Right renal pelvis (tissue), 4 donors: ENCODE measurements at places on chromosomes 12 and 14. TPM values are rescaled to one million over a fixed set of nuclear protein-coding genes. Genes with fewer than 3 reads are reported as not detected.

The RNF212B gene
- polyA plus RNA-seq = 1.7 TPM

DNA sequence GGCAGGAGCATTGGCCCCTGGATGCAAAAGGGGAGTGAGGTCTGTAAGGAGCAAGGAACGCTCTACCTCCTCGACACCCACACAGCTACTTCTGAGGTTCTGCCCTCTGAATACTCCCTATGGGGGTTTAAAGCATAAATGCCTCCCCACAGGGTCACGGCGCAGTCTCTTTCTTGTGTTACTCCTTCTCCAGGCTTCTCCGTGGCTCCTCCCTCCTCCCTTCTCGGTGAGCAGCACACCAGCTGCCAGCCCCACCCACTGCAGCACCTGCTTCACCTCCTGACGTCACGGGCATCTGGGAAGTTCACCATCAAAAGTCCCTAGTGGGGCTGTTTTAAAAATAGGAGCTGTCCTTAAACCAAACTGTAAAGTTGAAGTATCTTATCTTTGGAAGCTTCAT, 67.3 kb downstream of the SPTB start:
- DNase-seq = no peak

The GLT1D1 gene
- 1.7 TPM for polyA plus RNA-seq

The KRT82 gene
- polyA plus RNA-seq = not detected

DNA sequence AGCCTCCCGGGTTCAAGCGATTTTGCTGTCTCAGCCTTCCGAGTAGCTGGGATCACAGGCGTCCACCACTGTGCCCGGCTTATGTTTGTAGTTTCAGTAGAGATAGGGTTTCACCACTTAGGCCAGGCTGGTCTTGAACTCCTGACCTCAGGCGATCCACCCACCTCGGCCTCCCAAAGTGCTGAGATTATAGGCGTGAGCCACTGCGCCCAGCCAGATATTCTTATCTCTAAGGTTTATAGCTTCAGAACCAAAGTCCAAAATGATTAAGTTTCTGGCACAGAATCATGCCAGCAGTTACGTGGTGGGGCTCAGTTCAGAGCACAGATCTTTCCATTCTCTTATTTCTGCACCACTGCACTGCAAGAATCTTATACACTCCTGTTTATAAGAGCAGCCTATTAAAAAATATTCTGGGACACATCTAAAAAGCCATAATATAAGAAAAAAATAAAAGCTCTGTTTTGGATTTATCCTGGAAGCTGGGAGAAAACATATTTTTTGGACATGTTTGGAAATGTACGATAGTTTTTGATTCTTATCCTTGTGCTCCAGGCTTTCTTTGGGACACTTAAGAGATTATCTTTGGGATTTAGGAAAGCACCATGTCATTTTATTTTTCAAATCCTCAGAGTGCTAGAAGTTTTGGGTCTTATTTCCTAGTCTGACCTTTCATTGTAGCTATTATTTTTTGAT, 129.6 kb downstream of the LMNTD1 start:
- DNase-seq = no peak

The IL22 gene
- not detected for polyA plus RNA-seq

GRCh38 chr12:33770652-33771051, 251.6 kb upstream of the ALG10 start:
- DNase-seq = no peak

DNA sequence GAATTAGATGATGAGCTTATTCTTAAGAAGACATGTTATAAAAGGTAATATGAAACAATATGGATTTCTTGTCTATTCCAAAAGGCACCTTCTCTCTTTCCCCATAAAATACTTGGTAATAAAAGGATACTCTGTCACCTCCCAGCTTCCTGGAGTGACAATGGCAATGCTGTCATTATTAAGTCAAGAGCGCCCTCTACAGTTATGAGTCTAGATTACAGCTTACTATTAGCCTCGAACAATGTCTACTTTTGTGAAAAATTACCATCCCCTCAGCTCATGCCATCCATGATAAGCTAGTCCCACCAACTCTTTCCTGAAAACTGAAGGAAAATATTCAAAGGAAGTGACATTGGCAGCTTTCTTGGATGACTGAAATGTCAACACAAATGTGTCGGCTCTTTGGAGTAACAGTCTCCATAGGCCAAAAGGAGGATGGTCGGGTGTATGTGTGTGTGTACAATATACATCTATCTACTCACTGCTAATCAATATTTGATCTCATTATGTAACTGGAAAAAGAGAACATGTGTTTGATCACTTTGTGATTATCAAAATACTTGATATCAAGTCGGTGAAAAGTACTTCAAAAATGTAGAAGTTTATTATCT, 48.7 kb upstream of the CDKN3 start:
- no peak for DNase-seq

The CLEC2B gene
- 2.9 TPM for polyA plus RNA-seq

GRCh38 chr12:77315407-77315806, 250.0 kb upstream of the E2F7 start:
- no peak for DNase-seq

DNA sequence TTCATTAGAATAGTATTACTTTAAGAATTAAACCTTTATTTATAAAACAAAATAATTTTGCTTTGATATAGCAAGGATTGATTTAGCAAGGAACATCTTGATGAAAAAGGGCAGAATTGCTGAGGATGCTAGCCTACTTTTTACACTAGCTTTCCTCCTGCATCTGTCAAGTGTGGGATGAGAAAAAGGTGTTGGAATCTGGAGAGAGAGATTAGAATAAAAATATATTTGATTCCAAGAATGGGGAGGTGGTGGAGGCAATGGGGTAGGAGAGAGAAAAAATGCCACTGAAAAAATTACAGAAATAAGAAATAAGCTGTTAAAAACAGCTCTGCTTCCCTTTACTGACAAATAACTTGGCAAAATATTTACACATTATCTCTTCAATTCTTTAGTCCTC, 98.9 kb downstream of the NUMB start:
- no peak for DNase-seq
